ENCODE measurements at places on chromosomes 6 and 20. TPM values are rescaled to one million over a fixed set of nuclear protein-coding genes. Genes with fewer than 3 reads are reported as not detected.

Gene LTB
- 0.48 TPM for polyA plus RNA-seq

Gene CCN2
- polyA plus RNA-seq = 74.2 TPM

Gene TPBG
- 4.1 TPM for polyA plus RNA-seq

Gene ESR1
- polyA plus RNA-seq = 6.6 TPM

Gene CLIC1
- 199 TPM for polyA plus RNA-seq

DNA sequence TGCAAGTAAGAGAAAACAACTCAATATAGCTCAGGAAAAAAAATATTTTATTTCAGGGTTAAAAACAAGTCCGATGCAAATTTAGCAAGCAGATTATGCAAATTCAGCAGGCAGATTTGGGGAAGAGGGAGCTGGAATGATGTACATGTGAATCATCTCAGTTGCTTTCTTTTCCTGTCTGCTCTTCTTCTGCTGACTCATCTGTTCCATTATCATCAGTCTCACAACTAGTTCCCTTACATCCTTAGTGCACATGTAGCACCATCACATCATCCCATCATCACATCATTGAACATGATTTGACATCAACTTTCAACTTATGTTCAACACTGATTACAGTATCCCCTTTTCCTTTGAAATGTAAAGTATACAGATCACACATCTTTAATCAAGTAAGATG lies 11.5 kb upstream of the DEFB113 start:
- H3K4me1 ChIP-seq = no peaks in the 10 kb centered on the region
- H3K27ac ChIP-seq = no peak overlapping the region
- H3K36me3 ChIP-seq = no peaks in the 10 kb centered on the region
- no peaks in the 10 kb centered on the region for H3K27me3 ChIP-seq
- no peak for DNase-seq
- H3K4me3 ChIP-seq = no peak overlapping the region

DNA sequence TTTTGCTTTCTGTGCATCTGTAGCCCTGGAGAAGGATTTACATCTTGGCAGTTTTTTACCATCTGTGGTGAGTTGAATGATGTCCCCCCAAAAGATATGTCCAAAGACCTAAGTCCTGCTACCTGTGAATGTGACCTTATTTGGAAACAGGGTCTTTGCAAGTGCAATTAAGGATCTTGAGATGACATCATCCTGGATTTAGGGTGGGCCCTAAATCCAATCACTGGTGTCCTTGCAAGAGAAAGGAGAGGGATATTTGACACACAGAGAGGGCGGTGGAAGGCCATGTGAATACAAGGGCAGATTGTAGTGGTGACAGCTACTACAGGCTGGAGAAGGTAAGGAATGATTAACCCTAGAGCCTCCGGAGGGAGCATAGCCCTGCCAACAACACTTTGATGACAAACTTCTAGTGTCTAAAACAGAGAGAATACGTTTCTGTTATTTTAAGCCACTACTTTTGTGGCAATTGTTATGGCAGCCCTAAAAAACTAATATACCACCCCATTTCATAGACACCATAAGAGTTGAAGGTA lies 35.1 kb downstream of the MKKS start:
- H3K4me1 ChIP-seq = no peaks in the 10 kb centered on the region
- H3K4me3 ChIP-seq = no peak overlapping the region
- H3K27ac ChIP-seq = no peak overlapping the region

DNA sequence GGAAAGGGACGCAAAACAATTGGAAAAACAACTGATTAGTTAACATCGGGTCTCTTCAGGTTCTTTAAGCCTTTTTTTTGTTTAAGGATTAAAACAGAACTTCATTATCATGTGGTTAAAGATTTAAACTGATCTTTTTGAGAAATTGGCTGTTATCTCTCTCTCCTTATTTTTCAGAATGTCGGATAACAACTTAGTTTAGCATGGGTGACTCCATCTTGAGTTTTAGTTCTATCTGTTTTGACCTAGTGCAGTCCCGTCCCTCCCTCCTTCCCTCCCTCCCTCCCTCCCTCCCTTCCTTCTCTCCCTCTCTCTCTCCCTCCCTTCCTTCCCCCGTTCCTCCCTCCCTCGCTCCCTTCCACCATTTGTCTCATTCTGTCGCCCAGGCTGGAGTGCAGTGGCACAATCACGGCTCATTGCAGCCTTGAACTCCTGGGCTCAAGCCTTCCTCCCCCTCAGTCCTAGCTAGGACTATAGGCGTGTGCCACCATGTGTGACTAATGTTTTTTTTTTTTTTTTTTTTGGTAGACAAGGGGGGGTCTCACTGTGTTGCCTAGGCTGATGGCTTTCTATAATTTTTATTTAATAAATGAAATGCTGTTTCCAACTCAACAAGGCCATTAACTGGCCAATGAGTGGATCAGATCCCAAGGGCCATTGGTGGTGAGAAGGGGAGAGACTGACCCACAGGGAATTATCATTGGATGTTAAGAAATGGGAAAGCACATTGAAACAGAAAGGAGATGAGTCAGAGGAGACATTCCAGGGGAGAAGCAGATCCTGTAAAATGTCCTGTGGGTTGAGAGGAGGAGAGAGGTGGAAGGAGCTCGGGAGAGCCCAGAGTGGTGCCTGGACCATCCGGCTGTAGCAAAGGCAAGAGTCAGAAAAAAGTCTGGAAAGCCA lies 13.6 kb downstream of the BAK1 start:
- no peak overlapping the region for H3K4me3 ChIP-seq
- H3K27me3 ChIP-seq = no peaks in the 10 kb centered on the region
- DNase-seq = no peak
- no peaks in the 10 kb centered on the region for H3K36me3 ChIP-seq
- H3K27ac ChIP-seq = no peak overlapping the region

DNA sequence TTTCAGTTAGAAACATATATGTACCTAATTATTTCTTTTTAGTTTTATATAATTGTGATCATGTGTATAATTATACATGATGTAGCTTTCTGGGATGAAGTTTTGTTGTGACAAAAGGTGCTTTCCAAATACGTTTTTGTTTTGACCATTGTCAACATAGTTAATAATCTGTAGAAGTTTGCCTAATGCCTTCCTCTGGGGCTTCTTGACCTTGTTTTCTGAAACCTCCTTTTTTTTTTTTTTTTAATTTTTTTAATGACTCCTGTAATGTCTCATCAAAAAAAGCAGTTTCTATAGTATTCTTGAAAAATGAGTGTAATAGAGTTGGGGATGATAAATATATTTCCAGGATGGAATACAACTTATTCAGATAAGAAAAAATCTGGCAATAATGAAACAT lies 434.7 kb upstream of the SOX4 start:
- no peaks in the 10 kb centered on the region for H3K27me3 ChIP-seq
- no peak overlapping the region for H3K27ac ChIP-seq
- no peak overlapping the region for H3K4me3 ChIP-seq
- H3K36me3 ChIP-seq = no peaks in the 10 kb centered on the region
- peaks cover 3% of the 10 kb centered on the region for H3K4me1 ChIP-seq

GRCh38 chr6:160121981-160122380 lies 366 bp downstream of the SLC22A1 start:
- no peak for DNase-seq
- H3K27ac ChIP-seq = no peak overlapping the region
- H3K4me3 ChIP-seq = no peak overlapping the region
- no peaks in the 10 kb centered on the region for H3K4me1 ChIP-seq
- no peaks in the 10 kb centered on the region for H3K27me3 ChIP-seq

- no peak for DNase-seq
Observed at GRCh38 chr6:129203190-129203900, 320.4 kb downstream of the LAMA2 start.

GRCh38 chr6:33505548-33506370 lies 51.4 kb downstream of the ZBTB9 start:
- H3K4me1 ChIP-seq = peaks cover 2% of the 10 kb centered on the region
- no peak overlapping the region for H3K4me3 ChIP-seq
- no peaks in the 10 kb centered on the region for H3K36me3 ChIP-seq
- H3K27me3 ChIP-seq = no peaks in the 10 kb centered on the region

DNA sequence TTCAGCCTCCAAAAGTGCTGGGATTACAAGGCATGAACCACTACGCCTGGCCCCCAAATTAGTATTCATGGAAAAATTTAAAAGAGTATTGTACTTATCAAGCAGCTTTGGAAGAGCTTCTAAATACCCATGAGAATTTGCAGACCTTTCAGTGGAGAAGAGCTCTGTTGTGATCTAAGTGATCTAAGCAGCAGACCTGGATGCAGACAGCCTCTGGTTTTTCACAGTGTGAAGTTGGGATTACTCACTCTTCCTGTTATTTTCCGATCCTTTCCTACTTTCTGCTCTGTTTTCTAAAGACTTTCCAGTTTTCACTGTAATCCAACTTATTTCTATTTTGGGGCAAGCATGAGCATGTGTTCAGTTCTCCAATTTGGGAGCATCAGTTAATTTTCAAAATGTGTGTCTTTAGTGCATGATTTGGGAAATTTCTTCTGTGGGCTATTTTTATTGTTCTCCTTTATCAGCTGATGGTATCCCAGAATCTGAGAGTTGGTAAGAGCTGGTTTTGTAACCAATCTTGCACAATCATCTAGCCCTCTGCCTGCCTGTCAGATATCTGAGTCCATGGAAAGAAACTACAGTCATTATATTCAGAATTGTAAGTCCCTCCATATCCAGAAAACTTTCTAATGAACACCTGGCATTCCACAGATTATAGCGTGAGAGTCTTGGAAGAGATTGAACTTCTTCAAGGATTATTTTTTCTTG lies 207.7 kb upstream of the DTNBP1 start:
- no peaks in the 10 kb centered on the region for H3K4me1 ChIP-seq
- H3K36me3 ChIP-seq = no peaks in the 10 kb centered on the region
- H3K27me3 ChIP-seq = no peaks in the 10 kb centered on the region
- H3K27ac ChIP-seq = no peak overlapping the region
- DNase-seq = no peak

GRCh38 chr6:33404884-33405283 lies 5.9 kb upstream of the PHF1 start:
- H3K4me1 ChIP-seq = no peaks in the 10 kb centered on the region
- H3K4me3 ChIP-seq = no peak overlapping the region
- no peak for DNase-seq
- H3K27ac ChIP-seq = no peak overlapping the region
- H3K36me3 ChIP-seq = no peaks in the 10 kb centered on the region

Measured in ovary (tissue), 10 donors.